Sigmoid colon (tissue), 7 donors: ENCODE measurements at places on chromosomes 5 and 9.

DNA sequence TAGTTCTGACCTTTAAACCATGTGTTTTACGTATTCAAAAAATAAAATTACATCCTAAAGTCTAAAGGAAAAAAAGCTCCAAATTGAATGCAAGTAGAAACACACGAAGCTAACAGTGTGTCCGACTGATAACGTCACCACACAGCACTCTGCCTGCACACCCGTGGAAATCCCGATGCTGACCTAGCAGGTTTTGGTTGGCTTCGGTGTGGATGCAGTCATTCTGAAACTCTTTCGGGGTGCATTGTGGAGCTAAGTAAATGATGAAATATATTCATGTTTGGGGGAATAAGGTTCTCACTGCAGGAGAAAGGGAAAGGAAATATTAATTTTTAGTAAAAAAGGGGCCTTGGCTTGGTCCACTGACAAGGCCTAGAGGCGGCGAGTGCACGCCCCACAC, 2.0 kb downstream of the RASGEF1C start:
- H3K4me1 ChIP-seq, result peaks cover 9% of the 10 kb centered on the region
- H3K27ac ChIP-seq, result peak overlapping the region; percentile 35
- H3K36me3 ChIP-seq, result no peaks in the 10 kb centered on the region
- H3K27me3 ChIP-seq, result peaks cover 18% of the 10 kb centered on the region

DNA sequence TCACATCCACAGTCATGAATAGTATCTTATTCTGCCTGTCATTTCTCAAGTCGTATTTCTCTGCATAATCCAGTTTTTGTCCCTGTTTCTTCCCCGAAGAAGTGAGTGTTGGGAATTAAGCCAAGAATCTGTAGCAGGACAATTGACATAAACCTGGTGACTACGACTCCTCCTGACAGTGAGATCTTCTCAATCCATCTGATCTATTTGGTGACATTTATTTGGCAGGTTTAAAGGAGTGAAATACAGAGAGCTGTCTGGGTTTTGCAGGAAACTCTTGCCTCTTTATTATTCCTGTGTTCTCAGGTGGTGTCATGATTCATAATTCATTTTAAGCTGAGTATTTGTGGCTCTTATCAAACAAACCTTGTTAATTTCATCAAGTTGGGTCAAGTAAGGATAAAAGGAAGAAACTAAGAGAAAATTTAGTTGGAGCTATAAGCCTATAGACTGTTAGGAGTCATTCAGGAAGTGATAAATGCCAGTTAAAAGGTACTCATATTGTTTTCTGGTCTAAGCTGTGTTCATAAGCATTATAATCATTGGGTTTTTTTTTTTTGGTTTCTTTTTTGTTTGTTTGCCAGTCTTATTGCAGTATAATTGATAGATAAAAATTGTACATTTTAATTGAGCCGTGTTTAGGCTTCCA, 95.9 kb upstream of the PCSK1 start:
- H3K4me1 ChIP-seq, result no peaks in the 10 kb centered on the region
- no peak overlapping the region for H3K4me3 ChIP-seq
- no peaks in the 10 kb centered on the region for H3K36me3 ChIP-seq
- H3K27ac ChIP-seq, result no peak overlapping the region

- no peaks in the 10 kb centered on the region for H3K36me3 ChIP-seq
- H3K27me3 ChIP-seq, result no peaks in the 10 kb centered on the region
- no peak overlapping the region for H3K4me3 ChIP-seq
- DNase-seq, result no peak
Observed at GRCh38 chr9:89597711-89598362, 7.0 kb upstream of the GADD45G start.

DNA sequence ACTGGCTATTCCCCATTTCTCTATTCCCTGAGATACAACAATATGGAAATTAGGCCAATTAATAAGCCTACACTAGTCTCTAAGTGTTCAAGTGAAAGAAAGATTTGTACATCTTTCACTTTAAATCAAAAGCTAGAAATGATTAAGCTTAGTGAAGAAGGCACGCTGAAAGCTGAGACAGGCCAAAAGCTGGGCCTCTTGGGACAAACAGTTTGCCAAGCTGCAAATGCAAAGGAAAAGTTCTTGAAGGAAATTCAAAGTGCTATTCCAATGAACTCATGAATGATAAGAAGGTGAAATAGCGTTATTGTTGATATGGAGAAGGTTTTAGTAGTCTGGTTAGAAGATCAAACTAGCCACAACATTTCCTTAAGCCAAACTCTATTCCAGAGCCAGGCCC, 256.2 kb downstream of the ZSWIM6 start:
- no peaks in the 10 kb centered on the region for H3K27me3 ChIP-seq
- no peaks in the 10 kb centered on the region for H3K4me1 ChIP-seq
- no peak overlapping the region for H3K27ac ChIP-seq

DNA sequence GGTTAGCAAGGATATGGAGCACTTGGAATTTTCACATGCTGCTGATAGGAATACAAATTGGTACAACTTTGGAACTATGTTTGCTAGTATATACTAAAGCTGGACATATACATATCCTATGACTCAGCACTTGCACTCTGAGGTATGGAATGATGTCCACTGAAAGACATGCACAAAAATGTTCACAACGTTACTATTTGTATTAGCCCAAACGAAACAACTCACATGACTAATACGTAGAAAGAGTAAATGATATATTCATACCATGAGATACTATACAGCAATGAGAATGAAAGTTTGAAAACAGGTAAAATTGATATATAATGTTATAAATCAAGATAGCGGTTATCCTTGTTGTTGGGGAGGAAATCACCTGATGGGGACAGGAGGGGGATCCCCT, 45.5 kb upstream of the CDC42SE2 start:
- H3K36me3 ChIP-seq, result no peaks in the 10 kb centered on the region
- H3K27ac ChIP-seq, result no peak overlapping the region
- H3K4me3 ChIP-seq, result no peak overlapping the region
- DNase-seq, result no peak
